Left lung (tissue), 14 donors: ENCODE measurements at places on chromosomes 5 and 9. TPM values are rescaled to one million over a fixed set of nuclear protein-coding genes. Genes with fewer than 3 reads are reported as not detected.

GRCh38 chr5:85517386-85517785 is 1100.4 kb upstream of the COX7C start:
- DNase-seq, result no peak

Gene DNAI1
- polyA plus RNA-seq, result 5.4 TPM

GRCh38 chr9:96164268-96164683 is 137.7 kb downstream of the HSD17B3 start:
- no peak for DNase-seq

Gene SGCD
- polyA plus RNA-seq, result 12.9 TPM

Gene ERCC6L2
- 52.9 TPM for polyA plus RNA-seq

Gene TMEM174
- polyA plus RNA-seq, result 0.13 TPM

- DNase-seq, result no peak
These were observed 196.9 kb downstream of the MAST4 start for GRCh38 chr5:66793049-66793448.

Gene MZB1
- polyA plus RNA-seq, result 0.41 TPM

GRCh38 chr9:78406146-78406545 is 109.2 kb downstream of the PSAT1 start:
- no peak for DNase-seq

Gene FLT4
- 37.1 TPM for polyA plus RNA-seq

Gene GNPDA1
- polyA plus RNA-seq, result 44.9 TPM

GRCh38 chr5:170756691-170757090 is 26.8 kb upstream of the GABRP start:
- no peak for DNase-seq

DNA sequence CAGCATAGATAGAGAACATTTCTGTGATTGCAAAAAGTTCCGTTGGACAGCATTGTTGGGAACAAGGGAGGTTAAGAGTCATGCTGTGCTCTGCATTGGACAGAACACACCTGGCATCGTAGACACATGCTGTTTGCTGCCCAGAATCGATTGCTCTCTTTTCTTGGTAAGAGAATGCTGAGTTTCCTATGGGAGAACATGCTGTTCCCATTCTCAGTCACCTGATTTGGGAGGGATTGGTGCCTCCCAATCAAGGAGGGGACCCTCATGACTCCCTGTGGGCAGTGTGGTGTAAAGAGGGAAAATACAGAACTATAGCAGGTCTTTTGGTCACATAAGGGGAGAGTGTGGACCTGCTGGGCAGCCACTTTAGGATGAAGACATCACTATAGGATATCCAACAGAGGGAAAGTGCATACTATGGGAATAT is 555.4 kb upstream of the CLINT1 start:
- DNase-seq, result no peak

Gene PCDHGB6
- 8.4 TPM for polyA plus RNA-seq

GRCh38 chr5:1141834-1142233 is 30.0 kb upstream of the SLC12A7 start:
- no peak for DNase-seq

DNA sequence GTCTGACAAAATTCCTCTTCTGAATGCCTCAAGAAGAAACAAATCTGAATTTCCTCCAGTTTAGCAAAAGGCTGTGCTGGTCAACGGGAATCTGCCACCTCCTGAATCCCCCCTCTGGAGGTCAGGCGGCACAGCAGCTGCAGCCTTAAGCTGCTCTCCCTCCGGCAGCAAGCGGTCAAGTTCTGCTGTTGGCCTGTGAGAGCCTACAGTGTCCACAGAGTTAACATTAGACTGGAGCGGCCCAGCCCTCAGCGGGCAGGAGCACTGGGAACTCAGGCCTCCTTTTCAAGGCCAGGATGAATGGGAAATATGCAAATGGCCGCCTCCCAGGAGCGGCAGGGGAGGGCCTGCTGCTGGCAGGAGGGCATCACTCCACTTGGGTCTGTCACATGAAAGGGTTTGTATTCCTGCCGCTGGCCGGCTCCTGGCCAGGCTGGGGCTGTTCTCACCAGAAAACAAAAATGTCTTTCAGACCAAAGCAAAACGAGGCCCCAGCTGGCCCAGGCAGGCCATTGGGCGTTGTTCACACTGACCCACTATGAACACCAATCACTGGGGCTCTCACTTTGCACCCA is 8.2 kb downstream of the ACSL6 start:
- no peak for DNase-seq
